Kidney (tissue), 22 donors: ENCODE measurements at places on chromosomes 12 and 14. TPM values are rescaled to one million over a fixed set of nuclear protein-coding genes. Genes with fewer than 3 reads are reported as not detected.

Gene SLC16A7
- polyA plus RNA-seq: 6.4 TPM

DNA sequence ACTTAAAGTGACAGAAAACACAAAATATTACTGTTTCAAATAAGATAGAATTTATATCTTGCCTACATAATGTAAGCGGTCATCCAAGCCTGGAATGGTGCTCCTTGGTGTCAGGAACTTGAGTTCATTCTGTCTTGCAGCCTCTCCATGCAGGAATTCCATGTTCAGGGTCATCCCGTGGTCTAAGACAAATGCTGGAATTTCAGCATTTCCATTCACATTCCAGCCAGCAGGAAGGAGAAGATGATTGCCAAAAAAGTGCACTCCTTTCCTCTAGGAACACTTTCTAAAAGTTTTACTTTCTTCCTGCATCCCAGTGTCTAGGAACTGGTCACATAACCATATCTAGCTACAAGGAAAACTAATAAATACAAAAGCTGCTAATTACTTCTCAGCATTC lies 106.3 kb downstream of the PTPRO start:
- no peak for DNase-seq

Gene ART4
- polyA plus RNA-seq: 2.6 TPM

GRCh38 chr12:123771261-123771660 lies 9.2 kb downstream of the DNAH10 start:
- DNase-seq: no peak

- peak; percentile 30 for DNase-seq
Measured at GRCh38 chr14:92997343-92998061, 74.6 kb downstream of the CHGA start.

Gene CMTM5
- polyA plus RNA-seq: 1.1 TPM

- DNase-seq: no peak
Measured at GRCh38 chr14:36848213-36848612, 186.6 kb downstream of the PAX9 start.

Gene RAB15
- polyA plus RNA-seq: 21.7 TPM

GRCh38 chr12:113486722-113487121 lies 15.1 kb upstream of the LHX5 start:
- no peak for DNase-seq

DNA sequence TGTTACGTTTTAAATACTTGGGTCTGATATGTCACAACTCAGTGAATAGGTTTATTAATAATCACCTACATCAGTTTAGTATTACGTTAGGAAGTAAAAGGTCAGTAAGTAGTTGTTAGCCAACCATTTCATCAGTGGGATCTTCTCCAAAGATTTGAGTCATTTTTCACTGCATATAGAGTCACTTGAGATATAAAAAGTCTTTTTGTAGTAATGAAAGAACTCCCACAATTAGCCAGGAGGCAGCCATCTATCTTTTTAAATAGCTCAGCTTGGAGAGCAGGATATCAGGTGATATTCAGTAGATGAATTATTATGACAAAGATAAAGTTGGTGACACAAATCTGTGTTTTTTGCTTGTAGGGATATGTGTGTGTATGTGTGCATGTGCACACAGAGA lies 309.3 kb downstream of the PDZRN4 start:
- no peak for DNase-seq

GRCh38 chr14:23326491-23327332 lies 5.5 kb downstream of the PABPN1 start:
- DNase-seq: no peak

DNA sequence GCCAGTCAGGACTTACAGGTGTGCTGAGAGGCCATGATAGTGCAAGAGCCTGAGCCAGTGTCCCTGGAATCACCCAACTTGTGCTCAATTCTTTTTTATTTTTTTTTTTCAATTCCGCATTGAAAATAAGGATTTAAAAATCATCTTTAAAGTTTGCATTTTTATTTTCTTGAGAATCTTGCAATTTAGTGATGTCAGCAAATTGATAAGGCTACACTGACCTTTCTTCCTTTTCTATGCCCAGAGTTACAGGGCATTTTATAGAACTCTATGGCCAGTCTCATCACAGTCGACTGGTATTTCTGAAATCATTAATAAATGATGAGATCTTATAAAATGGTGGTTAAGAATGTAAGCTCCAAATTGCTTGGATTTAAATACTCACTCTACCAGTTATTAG lies 63.3 kb upstream of the PRKD1 start:
- DNase-seq: no peak

GRCh38 chr12:104494793-104495158 lies 38.0 kb downstream of the CHST11 start:
- DNase-seq: no peak

DNA sequence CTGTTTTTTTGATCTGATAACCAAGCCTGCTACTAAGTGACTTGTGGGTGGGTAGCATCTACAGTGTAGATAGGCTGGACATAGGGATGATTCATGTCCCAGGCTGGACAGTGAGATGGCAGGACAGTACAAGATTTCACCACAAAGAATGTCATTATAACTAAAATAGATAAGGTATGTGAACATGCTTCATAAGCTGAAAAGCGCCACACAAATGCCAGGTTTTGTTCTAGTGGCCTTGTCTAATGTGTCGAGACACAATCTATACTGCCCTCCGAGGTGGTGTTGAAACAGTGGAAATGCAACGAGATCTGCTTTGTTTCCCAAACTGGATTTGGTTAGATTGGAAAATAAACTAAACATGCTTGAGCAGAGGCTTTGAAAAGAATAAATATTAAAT lies 4.4 kb downstream of the LGALS3 start:
- DNase-seq: peak; percentile 34

Gene TCTN1
- polyA plus RNA-seq: 71.2 TPM

Gene RNASE3
- polyA plus RNA-seq: not detected
